ENCODE measurements at places on chromosomes 11 and 22.

DNA sequence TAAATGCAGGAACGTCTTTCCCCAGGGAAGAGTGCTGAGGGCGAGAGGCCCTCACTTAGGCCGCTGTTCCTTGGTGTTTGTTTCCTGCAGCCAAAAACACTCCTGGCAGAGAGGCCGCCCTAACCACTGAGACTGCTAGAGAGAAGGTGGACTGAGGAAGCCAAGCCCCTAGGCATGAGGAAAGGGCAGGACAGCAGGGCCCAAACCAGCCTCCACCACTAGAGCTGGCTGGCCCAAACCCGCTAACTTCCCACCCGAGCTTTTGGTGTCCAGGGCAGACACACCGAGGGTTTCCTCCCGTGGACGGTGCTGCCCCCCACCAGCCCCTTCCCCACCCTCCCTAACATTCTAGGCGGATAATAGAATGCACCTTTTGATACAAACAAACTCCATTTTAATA is 6.0 kb downstream of the FGF19 start:
- no peak for DNase-seq

- DNase-seq: no peak
These were observed 89.7 kb upstream of the SHISAL1 start for GRCh38 chr22:44402196-44403111.

- no peak for DNase-seq
These were observed 62.5 kb upstream of the SORL1 start for GRCh38 chr11:121389651-121390050.

DNA sequence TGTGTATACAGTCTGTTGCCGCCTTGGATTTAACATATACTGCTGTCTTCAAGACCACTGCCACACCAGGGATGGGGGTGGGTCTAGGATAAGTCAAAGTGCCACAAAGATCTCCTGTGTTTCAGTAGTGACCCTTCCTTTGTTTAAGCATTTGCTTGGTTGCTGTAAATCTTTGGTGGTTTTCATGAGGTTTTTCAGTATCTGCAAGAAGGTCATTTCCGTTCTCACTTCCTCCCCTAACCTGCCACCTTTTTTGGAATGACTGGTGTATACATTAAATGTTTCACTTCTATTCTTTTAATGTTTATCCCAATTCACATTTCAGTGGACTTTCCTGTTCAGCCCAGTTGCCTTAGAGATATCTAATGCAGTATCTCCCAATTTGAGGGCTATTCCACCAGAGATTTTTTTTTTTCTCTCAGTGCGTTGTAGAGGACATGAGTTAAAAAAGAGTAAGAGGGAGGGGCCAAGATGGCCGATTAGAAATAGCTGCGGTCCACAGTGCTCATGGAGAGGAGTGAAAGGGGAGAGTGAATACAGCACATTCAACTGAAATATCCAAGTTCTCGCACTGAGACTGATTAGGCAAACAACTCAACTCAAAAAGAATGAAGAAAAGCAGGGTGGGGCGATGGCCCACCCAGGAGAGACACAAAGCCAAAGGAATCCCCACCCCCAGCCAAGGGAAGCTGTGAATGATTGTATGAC is 43.2 kb downstream of the USP47 start:
- DNase-seq: no peak

Data from stimulated activated CD8-positive, alpha-beta memory T cell treated with anti-CD3 and anti-CD28 coated beads, Interleukin-4, amount 100 ng/mL, for 1 hour (primary cell).